ENCODE measurements at places on chromosomes 13 and 19. TPM values are rescaled to one million over a fixed set of nuclear protein-coding genes. Genes with fewer than 3 reads are reported as not detected.

Gene RAB3A
- 3.7 TPM for total RNA-seq

DNA sequence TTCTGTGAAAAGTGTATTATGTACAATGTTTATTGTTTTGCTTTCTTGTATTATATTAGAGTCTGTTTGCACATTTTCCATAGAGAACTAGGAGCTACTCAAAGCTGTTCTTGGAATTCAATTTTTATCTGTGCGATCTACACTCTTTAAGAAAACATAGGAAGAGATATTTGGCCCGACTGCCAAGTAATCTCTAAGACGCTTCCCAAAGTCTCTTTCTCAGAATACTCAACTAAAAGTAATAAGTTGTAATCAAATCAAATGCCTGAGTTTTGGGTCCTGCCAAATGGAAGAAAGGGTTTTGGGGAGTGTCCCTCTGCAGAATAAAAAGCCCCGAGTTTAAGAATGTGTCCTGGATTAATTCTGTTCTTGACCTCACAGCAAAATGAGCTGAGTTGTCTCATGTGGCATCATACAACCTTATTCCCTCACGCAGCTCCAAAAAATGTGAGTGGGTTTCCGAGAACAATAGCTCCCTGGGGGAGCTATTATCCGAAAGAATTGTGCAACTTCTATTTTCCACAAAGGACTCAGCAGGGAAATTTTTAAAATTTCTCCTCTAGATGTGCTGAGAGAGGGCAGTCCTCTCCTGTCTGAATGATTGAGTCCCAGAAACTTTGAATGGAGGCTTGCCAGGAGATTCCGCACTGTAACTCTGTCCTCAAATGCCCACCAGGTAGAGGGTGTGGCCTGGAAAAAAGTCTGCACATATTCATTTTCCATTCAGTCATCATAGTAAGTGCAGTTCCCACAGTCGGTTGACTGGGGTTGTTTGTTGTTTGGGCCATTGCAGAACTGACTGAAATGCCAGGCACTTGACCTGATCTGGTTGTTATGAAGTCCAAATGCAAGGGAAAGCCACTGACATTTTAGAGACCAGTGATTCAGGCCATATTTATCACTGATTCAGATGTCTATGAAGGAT lies 280.0 kb upstream of the SOX21 start:
- DNase-seq, result no peak

DNA sequence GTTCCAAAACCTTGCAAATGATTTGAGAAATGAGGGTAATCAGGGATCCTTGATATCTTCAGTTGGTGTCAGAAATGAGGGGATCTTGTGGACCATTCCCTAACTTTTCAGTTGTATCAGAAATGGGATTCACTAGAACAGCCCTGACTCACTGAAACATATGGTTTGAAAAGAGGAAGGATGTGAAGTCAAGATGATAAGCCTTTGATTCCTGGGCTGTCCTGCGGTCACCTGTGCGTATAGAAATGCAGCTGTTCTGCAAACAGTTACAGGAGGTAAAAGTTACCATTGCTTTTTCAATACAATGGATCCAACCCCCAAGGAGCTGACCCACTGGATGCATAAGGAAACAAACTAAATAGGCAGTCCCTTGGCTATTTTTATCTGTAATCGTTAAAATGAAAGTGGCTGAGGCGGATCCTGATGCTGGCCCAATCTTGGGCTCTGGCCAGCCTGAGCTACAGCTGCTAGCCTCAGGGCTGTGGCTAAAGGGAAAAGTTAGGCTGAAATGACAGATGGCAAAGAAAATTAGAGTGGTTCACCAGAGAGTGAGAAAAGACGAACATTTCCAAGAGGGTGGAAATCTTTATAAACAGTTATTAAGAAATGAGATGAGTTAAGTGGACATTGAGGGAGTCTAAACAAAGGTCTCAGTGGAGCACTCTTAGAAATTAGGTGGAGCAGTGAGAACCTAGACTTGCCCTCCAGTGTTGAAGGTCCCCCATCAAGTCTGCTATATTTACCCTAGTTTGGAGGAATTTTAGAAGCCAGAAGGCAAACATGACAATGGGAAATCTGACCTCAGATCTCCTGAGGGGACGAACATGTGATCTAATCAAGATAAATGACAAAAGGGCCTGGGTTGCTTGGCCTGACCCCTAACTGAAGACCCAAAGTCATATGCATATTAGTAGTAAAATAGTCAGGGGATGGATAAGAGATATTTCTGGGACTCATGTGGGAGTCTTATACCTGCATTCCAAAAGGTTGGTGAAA lies 7.6 kb downstream of the SIGLECL1 start:
- DNase-seq, result no peak

- no peak for DNase-seq
Observed at GRCh38 chr13:40597735-40598365, 68.6 kb downstream of the FOXO1 start.

Gene SIGLEC11
- not detected for total RNA-seq

All from K562 (cell line).